Gastrocnemius medialis (tissue), 4 donors: ENCODE measurements at places on chromosomes 1 and 21.

DNA sequence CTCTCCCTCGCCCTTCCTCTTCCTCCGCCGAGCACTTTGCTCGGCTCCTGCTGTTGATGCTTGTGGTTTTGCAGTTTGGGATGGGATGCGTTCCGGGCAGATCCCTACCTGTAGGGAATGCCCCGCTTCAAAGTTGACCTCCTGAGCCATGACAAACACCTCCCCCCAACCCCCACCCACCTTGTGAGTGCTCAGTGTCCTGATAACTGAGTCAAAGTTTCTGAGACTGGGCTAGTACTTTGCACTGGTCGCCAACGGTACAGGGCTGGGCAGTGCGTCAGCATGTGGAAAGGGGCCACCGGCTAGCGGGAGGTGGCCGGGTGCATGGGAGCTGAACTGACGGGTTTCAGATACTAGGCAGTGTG, 771 bp downstream of the RABGAP1L start:
- peak; percentile 59 for DNase-seq

- DNase-seq = no peak
These were observed 81.8 kb downstream of the KIAA0319L start for GRCh38 chr1:35475356-35475755.

GRCh38 chr1:85356130-85356529, 79.7 kb upstream of the BCL10 start:
- DNase-seq = no peak

GRCh38 chr1:37147392-37147831, 113.1 kb upstream of the GRIK3 start:
- peak; percentile 64 for DNase-seq

- no peak for DNase-seq
These were observed 11.4 kb upstream of the RPTN start for GRCh38 chr1:152170287-152170905.

DNA sequence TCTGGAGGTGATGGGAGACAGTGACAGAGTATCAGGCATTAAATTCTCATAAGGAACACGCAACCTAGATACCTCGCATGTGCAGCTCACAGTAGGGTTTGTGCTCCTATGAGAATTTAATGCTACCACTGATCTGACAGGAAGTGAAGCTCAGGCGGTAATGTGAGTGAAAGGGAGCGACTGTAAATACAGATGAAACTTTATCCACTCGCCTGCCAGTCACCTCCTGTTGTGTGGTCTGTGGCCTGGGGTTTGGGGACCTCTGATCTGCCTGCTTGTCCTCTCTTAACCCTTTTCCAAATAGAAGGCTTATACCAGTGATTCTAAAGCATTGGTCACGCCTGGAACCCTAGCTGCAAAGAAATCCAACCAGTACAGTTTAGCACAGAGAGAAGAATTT, 15.3 kb downstream of the GABPA start:
- no peak for DNase-seq

- DNase-seq = no peak
These were observed 75.9 kb downstream of the HUNK start for GRCh38 chr21:31948676-31949075.

- no peak for DNase-seq
These were observed 27.7 kb downstream of the UCHL5 start for GRCh38 chr1:193031431-193031830.

- no peak for DNase-seq
These were observed 136.7 kb downstream of the DMRTB1 start for GRCh38 chr1:53595906-53596305.

- DNase-seq = no peak
These were observed 104.4 kb downstream of the UCHL5 start for GRCh38 chr1:192954705-192955265.

- DNase-seq = peak; percentile 49
These were observed 119.0 kb downstream of the MAST2 start for GRCh38 chr1:45922374-45922773.

- DNase-seq = no peak
These were observed 99.3 kb downstream of the PLD5 start for GRCh38 chr1:242425232-242425631.

DNA sequence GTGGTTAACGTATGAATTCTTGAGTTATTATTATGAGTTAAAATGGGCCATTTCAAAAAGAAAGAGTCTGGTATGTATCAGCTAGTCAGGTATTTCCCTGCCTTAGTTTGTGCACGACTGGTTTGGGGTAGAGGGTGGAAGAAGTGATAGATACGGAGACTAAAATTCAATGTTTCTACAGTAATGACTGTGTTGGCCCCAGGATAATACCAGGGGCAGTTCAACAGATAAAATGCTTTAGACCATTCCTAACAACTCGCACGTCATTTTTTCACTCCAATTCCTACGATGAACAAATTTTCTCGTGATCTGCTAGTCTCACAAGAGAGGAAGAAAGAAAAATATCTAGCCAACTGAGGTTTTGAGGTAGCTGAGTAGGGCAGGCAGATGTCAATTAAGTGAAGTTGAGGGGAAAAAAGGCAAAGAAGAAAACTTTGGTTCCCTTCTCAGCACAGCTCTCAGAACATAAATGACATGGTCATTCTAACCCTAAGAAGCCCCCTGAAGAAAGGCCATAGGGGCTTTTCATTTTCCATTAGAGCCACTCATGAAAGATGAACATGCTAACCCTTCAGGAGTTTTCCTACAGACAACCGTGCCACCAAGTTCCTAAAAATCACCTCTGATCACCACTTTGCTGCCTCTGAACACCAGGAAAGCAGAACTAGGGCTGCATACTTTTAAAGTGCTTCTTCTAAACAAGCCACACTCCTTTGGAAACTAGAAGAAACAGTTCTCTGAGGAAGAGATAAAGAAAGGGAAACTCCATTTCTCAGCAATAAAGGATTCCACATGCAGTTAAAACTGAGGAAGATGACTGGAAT, 5.6 kb downstream of the MCOLN2 start:
- no peak for DNase-seq

DNA sequence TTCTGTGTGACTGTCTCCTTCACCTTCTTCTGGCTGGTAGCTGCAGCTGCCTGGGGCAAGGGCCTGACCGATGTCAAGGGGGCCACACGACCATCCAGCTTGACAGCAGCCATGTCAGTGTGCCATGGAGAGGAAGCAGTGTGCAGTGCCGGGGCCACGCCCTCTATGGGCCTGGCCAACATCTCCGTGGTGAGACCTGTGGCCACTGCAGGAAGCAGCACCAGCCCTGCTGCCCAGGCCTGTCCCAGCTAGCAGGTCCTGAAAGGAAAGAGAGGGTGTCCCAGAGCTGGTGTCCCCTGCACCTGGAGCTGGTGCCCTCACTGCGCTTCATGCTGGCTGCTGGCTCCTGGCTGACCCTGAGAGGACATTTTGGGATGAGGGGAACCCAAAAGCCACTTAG, 5.9 kb upstream of the ATXN7L2 start:
- DNase-seq = no peak

- DNase-seq = peak; percentile 96
These were observed 36.7 kb downstream of the RRP1 start for GRCh38 chr21:43825936-43826622.

- no peak for DNase-seq
These were observed 724.6 kb downstream of the PTPRU start for GRCh38 chr1:29960876-29961275.

DNA sequence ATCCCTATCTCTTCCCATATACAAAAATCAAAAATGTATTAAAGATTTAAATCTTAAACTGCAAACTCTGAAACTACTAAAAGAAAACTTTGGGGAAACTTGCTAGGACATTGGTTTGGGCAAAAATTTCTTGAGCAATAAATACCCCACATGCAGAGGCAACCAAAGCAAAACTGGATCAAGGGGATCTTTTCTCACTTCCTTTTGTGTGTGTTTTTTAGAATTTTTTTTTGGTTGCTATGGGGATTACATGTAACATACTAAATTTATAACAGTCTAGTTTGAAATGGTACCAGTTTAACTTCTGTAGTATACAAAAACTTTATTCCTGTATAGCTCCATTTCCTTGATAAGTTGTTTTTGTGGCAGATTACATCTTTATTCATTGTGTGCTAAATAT, 16.8 kb downstream of the MAST2 start:
- no peak for DNase-seq

DNA sequence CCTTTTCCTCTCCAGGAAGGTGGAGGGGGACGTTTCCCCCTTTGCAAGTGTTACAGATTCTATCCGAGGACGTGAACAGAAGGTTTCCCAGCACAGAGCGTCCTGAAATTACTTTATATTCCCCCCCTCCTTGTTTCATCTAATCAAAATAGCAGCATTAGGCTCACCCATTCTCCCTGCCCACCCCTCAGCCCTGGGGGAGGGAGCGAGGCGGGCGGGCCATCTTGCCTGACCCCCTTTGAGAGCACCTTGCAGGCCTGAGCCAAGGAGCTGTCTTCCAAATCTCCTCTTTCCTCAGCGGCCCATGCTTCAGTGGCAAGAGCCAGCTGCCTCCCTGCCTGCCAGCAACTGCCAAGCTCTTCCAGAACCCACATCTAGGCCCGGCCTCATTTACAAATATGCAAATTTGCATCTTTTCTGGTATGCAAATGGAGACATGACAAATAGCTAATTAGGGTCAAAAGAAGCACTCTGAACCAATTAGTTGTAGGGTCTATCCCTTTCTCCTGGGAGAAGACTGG, 69.1 kb upstream of the POU3F1 start:
- no peak for DNase-seq

GRCh38 chr1:107842241-107842640, 122.7 kb downstream of the VAV3 start:
- DNase-seq = no peak

- DNase-seq = no peak
These were observed 52.1 kb upstream of the ERRFI1 start for GRCh38 chr1:8078176-8078671.

DNA sequence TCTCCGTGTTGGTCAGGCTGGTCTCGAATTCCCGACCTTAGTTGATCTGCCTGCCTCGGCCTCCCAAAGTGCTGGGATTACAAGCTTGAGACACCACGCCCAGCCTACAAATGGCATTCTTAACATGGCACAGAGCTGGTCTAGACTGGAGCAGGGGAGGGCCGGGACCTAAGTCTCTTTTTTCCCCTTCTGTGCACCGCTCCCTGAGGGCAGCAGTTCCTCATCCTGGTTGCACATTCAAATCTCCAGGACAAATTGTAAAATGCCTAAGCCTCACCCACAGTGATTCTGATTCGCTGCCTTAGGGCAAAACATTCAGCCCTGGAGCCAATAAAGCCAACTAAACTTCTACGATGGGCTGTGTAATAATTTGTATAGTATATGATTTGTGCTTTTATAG, 10.1 kb upstream of the AVPR1B start:
- DNase-seq = no peak

DNA sequence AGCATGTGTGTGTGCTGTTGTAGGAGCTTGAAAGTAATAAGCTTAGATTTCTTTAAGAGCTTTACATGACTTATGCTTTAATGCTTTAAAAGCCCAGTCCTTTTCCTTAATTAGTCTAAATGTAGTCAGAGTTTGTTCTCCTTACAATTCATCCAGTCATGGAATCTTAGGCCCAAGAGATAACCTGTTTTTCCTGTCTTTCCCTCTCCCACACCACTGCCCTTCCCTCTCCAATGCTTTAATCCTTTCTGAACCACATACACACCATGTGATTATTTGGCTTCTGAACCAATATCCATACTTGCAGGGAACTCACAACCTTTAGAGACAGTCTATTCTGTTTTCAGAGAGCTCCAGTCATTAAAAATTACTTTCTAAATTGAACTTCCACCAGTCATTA, 37.6 kb downstream of the ALG6 start:
- no peak for DNase-seq

DNA sequence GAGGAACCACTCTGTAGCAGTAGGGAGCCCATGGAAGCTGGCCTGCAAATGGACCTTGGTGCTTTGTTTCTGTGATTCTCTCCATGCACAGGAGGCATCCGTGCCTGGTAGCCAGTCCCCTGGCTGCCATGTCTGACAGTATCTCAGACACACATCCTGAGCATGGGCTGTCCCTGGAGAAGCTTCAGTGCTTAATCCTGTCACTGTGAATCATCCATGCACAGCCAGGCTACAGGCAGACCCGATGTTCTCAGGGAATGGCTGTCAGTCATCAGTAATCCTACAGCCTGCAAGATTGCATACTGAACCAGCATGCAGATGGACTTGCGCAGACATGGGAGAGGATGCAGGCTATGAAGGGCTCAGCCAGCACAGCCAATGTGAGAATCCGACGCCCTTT, 606.3 kb upstream of the PLXNA2 start:
- DNase-seq = no peak

GRCh38 chr1:29240400-29240837, 4.1 kb downstream of the PTPRU start:
- DNase-seq = no peak

GRCh38 chr1:24275510-24275909, 43.6 kb upstream of the GRHL3 start:
- DNase-seq = no peak

GRCh38 chr1:31744165-31744888, 19.8 kb downstream of the ADGRB2 start:
- no peak for DNase-seq

DNA sequence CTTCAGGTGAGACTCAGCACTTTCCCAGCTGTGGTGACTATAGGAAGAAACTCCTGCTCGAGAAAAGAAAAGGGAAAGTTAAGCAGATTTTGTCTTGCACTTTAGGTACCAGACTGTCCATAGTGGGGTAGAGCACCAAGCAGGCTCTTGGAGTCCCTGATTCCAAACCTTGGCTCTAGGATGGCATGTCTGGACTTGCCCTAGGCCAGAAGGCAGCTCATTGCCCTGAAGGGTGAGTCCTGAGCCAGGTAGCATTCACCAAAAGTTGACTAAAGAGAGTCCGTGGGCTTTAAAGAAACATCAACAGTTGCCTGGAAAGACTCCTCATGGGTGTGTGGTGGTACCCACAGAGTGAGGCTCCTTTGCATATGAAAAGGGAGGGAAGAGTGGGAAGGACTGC, 145.2 kb upstream of the SNX7 start:
- no peak for DNase-seq

- no peak for DNase-seq
These were observed 185.8 kb downstream of the MRPL39 start for GRCh38 chr21:25421321-25422028.

DNA sequence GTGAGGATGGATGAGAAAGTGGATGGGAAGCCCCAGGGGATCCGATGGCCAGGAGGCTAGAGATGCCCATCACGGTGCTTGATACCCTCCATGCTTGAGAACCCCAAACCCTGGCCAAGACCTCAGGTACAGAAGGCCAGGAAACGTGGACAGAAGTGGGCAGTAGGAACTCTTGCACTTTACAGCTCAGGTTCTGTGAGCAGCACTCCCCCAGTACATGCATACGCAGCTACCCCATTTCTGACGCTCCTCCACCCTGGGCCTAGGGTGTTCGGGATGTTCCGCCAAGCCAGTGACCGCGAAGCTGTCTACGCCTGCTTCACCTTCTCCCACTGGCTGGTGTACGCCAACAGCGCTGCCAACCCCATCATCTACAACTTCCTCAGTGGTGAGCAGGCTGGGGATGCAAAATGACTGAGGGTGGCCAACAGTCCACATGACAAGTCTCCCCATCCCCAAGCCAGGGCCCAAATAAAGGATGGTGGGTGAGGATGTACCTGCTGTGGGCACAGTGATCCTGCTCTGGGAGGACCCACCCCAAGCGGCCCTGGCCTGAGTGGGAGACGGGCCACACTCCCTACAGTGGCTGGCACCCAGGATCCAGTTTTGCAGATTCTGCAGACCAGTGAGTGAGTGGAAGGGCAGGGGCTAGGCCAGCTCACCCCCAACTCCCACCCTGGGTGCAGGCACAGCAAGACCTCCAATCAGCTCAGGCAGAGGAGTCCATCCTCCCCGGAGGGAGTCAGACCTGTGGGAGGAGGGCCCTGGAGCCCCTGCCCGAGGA, 7.4 kb downstream of the HCRTR1 start:
- DNase-seq = no peak
